ENCODE measurements at places on chromosomes 5 and 9.
A peak's percentile ranks its signal among the peaks of the same experiment; 100 is the strongest.

- DNase-seq = no peak
These were observed 28.7 kb downstream of the DMRT3 start for GRCh38 chr9:1005043-1005667.

DNA sequence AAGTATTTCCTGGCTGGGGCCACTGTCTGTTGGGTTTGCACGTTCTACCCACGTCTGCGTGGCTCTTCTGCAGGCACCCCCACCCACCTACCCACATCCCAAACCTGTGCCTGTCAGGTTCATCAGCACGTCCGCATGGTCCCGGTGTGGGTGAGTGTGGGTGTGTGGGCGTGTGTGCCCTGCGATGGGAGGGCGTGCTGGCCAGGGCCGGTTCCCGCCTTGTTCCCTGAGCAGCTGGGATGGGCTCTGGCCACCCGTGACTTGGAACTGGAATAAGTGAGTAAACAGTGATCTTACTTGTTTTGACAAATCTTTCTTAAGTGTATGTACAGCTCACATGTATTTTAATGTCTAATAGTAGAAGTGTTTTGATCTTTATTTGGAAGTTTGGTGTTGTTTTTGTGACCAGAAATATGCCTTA, 20.4 kb downstream of the ERGIC1 start:
- DNase-seq = no peak

- no peak for DNase-seq
These were observed 12.0 kb upstream of the FSTL4 start for GRCh38 chr5:133624316-133624715.

- DNase-seq = no peak
These were observed 550 bp upstream of the TMEM245 start for GRCh38 chr9:109120204-109120789.

GRCh38 chr5:11903614-11904264, 507 bp downstream of the CTNND2 start:
- no peak for DNase-seq

GRCh38 chr5:38240212-38240611, 18.1 kb upstream of the EGFLAM start:
- no peak for DNase-seq

GRCh38 chr5:5676218-5676617, 253.7 kb downstream of the ICE1 start:
- no peak for DNase-seq

- DNase-seq = no peak
These were observed 14.6 kb downstream of the MRPS27 start for GRCh38 chr5:72305194-72306142.

DNA sequence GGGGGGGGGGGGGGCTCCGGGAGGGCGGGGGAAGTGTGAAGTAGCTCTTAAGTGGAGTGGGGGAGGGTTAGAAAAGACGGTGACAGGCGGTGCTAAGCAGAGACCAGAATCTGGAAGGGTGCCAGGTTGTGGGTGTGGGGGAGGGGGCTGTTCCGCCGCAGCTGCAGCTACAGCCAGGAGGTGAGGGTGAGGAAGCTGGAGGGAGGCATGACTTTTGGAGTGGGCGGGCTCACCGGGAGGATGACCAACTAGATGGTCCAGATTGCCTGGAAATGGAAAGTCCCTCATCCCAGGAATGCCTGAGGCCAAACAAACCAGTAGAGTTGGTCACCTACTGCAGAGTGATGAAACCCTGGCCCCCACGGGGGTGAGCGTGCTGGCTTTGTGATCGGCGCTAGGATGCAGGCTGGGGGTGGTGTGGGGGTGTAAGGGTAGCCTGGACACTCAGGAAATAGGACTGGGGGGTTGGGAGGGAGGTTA, 158.1 kb upstream of the SHB start:
- DNase-seq = peak; percentile 94

DNA sequence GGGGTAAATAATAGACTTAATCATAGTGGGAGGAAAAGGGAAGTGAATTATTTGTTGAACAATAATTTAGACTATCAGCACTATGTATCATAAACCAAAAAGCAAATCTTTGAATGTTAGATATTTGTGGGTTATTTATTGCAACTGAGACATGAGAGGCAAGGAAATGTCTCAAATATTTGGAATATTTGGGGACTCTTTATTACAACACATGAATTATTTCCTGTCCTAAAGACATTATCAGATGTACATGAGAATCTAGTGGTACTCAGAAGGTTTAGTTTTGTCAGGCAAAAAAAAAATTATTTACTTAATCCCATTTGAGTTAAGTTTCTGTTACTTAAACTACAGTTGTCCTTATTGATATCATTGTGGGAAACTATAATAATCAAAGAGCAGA, 91.1 kb downstream of the TLR4 start:
- no peak for DNase-seq

GRCh38 chr5:32475334-32476097, 31.0 kb upstream of the ZFR start:
- peak; percentile 3 for DNase-seq

DNA sequence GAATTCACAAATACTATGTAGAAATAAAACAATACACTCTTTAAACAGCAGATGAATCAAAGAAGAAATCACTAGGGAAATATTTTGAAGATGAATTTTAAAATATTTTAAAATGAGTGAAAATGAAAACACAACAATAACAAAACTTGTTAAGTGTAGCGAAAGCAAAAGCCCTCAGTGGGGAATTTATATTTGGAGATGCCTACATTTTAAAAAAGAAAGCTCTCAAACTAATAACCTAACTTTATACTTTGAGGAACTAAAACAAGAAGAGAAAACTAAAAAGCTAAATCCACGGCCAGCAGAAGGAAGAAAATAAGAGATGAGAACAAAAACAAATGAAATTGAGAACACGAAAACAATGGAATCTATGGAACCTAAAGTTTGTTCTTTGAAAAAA, 22.7 kb downstream of the SPDL1 start:
- no peak for DNase-seq

GRCh38 chr9:27532046-27532445, 2.4 kb upstream of the MOB3B start:
- DNase-seq = no peak

- no peak for DNase-seq
These were observed 15.0 kb upstream of the TEX48 start for GRCh38 chr9:114696814-114697544.

- DNase-seq = no peak
These were observed 51.4 kb downstream of the PFDN1 start for GRCh38 chr5:140251527-140251973.

GRCh38 chr5:16992444-16992843, 56.4 kb upstream of the MYO10 start:
- DNase-seq = no peak

- peak; percentile 57 for DNase-seq
These were observed 47.6 kb upstream of the RNU6ATAC start for GRCh38 chr9:134211811-134212485.

- DNase-seq = no peak
These were observed 382.4 kb downstream of the TMEM167A start for GRCh38 chr5:82694711-82695285.

- no peak for DNase-seq
These were observed 1577.6 kb downstream of the EFNA5 start for GRCh38 chr5:106093134-106093533.

DNA sequence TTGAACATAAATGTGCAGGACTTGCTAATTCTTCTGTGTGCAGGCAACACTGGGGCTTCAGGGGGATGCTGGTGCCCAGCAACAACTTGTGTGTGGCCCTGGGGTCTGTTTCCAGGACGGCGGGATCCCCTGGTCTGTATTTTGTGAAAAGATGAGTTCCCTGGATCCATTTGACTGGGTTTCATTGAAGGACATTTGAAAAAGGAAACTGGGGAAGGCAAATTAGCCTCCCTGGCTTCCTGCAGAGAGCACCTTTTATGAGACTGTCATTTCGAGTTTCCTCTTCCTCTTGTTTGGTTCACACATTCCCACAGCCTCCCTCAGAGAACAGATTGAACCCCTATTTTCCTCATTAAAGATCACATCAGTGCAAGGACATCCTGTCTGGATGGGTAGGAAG, 63.1 kb downstream of the FOXI1 start:
- no peak for DNase-seq

- DNase-seq = no peak
These were observed 52.7 kb upstream of the TESK1 start for GRCh38 chr9:35552376-35552775.

DNA sequence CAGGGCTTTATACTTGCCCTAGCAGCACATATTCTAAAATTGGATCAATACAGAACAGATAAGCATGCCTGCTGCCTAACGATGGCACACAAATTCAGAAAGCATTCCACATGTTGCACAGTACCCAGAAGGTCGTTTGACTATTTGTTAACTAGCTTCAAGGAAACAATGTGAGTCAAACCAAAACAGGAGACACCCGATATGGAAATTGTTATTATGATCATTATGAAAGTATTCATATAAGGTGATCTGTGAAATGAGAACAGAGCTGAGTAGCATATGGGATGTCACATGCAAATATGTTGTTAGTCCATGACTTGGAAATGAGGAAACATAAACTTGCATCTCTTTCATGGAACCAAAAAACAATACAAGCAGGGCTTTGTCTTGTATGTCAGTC, 56.3 kb upstream of the BICD2 start:
- no peak for DNase-seq

- no peak for DNase-seq
These were observed 6.7 kb upstream of the OR1N2 start for GRCh38 chr9:122546196-122546595.

DNA sequence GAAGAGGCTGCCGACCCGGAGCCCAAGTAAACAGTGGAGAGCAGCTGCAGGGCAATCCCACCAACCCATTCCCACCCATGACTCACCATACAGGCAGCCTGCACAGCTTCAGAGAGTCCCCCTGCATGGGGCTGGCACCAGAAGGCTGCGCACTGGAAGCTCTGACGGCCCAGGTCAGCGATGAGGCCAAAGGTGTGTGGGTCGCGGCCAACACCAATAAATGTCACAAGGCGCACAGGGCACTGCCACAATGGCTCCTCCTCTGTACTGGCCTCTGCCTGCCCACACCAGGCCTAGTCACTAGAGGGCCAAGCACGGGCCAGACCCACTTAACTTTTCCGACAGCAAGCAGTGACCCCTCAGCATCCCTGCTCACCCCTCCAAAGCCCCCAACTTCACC, 3.0 kb upstream of the SRA1 start:
- no peak for DNase-seq

DNA sequence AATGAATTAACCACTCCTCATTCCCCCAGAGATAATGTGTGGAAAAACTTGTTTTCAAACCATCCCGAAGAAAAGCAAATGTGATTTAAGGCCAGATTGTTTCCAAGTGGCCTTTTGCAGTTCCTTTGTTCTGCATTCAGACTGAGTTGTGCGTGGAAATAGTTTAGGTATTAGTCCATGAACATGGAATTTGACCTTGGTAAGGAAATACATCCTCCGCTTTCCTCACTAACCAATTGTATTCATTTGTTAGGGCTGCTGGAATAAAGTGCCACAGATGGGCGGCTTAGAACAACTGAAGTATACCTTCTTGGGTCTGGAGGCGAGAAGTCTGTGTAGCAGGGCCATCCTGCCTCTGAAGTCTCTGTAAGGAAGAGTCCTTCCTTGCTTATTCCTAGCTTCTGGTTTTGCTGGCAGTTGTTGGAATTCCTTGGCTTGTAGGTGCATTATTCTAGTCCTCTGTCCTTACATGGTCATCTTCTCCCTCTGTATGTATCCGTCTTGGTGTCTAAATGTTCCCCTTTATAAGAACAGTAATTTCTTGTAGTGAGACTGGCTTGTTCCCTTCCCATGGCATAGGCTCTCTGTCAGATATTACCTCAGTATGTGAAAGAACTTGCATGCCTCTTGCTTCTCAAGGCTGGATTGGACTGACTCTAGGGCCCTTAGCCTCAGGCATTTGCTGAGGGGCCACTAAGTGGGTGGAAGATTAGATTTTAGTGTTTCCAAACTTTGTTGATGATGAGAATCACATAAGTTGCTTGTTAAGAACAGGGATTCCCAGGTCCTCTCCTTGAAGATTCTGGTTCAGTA, 53.9 kb downstream of the RAI14 start:
- no peak for DNase-seq

DNA sequence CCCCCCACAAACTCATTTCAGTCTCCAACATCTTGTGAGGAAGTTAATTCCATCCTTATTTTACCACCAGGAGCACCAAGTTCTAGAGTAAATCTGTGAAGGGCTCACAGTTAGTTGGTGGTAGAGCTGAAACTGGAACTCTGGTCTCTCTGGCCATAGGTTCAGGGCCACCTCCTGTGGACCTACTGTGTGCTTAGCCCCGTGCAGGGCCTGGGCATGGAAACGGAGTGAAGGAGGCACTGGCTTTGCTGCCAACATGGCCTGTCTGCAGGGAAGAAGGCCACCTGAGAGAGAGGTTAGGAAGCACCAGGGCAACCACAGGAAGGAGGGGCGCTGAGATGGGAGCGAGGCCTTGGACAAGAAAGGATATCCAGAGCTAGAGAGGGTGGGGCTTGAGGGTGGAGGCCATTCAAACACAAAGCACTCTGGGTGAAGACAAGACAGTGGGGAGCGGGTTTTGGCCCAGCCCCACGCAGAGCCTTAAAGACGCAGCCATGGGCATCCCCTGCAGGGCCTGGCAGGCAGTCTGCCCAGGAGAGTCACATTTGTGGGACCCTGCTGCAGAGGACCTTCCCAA, 16.0 kb upstream of the DAB2IP start:
- DNase-seq = no peak

DNA sequence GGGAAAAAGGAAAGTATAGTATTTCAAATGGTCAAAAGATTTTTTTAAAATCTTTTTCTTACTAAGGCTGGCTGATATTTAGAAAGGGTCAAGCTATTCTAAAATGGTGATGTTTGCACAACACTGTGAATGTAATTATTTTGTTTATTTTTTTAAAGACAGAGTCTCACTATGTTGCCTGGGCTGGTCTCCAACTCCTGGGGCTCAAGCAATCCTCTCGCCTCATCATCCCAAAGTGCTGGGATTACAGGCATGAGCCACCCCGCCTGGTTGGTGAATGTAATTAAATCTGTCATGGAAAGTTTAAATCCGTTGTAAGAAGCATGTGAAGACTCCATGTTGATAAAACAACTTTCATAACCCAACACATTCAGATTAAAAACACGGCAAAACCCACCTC, 2.6 kb downstream of the UBTD2 start:
- no peak for DNase-seq

- no peak for DNase-seq
These were observed 164.5 kb upstream of the RGS7BP start for GRCh38 chr5:64341340-64341739.

Measured in DMS79 (cell line).